ENCODE measurements at places on chromosomes 2 and 18. TPM values are rescaled to one million over a fixed set of nuclear protein-coding genes. Genes with fewer than 3 reads are reported as not detected.
A peak's percentile ranks its signal among the peaks of the same experiment; 100 is the strongest.

Gene FBXO15
- 9.7 TPM for total RNA-seq

GRCh38 chr2:231293163-231293562, 94.7 kb downstream of the ARMC9 start:
- H3K4me1 ChIP-seq, result no peaks in the 10 kb centered on the region
- H3K36me3 ChIP-seq, result no peaks in the 10 kb centered on the region

DNA sequence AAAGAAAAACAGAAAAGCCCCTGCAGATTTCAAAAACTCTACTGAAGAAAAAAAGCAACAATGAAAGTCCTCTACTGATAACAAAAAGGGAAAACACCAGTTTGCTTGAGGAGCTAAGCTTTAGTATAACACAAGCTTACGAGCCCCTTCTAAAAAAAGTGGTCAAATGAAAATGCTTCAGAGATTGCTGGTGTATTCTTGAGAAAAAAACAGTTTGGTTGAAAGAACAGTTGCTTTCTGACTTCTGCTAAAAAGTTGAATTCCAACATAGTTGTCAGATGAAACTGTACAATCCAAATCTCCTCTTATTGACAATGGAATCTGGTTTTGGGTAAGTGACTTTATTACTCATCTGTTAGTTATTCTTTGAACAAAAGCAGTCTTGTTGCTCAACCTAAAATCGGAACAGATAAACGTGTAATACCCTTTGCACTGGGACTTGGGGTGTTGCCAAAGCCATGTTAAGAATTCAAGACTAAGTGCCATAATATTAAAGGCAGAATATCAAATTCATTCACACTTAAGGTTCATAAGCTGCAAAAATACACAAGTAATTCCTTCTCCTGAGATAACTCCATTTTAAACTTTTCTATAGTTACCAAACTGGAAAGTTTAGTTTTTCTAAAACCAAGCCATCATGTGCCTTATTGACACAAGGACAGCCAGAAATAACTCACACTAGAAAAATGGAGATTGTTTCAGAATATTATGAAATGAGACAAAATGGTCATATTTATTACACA, 45.3 kb upstream of the SPAG16 start:
- no peaks in the 10 kb centered on the region for H3K27me3 ChIP-seq
- H3K36me3 ChIP-seq, result no peaks in the 10 kb centered on the region
- H3K4me3 ChIP-seq, result no peak overlapping the region
- no peak overlapping the region for H3K27ac ChIP-seq

DNA sequence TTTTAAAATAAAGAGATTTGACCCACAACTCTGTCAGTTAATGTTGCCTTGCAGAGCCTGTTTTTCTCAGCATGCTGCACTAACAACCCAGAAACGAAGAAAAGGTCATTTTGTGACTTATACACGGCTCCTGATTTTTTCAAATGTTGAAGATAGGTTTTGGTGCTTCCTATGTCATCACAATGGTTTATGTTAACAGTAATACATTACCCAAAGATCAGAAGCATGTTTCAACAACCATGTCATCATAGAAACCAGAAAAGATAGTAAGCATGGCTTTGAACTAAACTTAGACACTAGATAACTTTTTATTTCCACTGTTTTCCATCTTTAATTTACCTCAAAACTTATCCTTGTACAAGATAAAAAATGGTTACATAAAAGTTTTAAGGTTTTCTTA, 10.1 kb downstream of the BAZ2B start:
- peaks cover 25% of the 10 kb centered on the region for H3K4me1 ChIP-seq
- H3K4me3 ChIP-seq, result no peak overlapping the region
- DNase-seq, result no peak
- no peaks in the 10 kb centered on the region for H3K27me3 ChIP-seq
- peak overlapping the region; percentile 70 for H3K27ac ChIP-seq

Gene PKDCC
- 131 TPM for total RNA-seq

- peaks cover 5% of the 10 kb centered on the region for H3K4me1 ChIP-seq
- no peaks in the 10 kb centered on the region for H3K36me3 ChIP-seq
- H3K27me3 ChIP-seq, result no peaks in the 10 kb centered on the region
- DNase-seq, result no peak
- no peak overlapping the region for H3K27ac ChIP-seq
These were observed 3.1 kb upstream of the INPP5D start for GRCh38 chr2:233056961-233057605.

DNA sequence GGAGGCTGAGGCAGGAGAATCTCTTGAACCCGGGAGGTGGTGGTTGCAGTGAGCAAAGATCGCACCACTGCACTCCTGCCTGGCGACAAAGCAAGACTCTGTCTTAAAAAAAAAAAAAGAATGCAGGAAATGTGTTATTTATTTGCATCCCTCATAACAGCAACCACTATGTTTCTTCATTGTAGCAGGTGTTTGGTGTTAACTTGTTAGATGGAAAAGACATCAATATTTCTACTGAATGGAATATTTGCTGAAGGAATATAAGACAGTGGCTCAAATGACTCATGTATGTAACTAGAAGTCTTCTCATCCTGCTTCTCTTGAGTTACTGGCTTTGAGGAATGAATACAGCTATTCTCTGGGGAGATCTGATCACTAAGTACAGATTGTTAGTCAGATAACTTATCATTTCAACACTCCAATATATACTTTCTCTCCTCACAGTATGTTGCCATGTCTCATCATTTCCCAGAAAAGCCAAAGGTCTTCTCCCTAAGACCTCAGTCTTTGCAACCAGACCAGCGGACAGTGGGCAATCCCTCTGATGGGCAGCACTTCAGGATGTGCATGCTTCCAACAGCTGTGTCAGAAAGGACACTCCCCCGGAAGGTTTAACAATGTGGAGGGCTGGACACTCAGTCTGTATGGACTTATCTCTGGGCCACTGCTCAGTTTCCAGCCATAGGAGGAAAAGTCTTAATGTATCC, 104.4 kb upstream of the STK17B start:
- DNase-seq, result no peak
- H3K4me1 ChIP-seq, result peaks cover 4% of the 10 kb centered on the region
- H3K36me3 ChIP-seq, result peaks cover 1% of the 10 kb centered on the region
- H3K27me3 ChIP-seq, result no peaks in the 10 kb centered on the region

Gene PIK3C3
- 64.2 TPM for total RNA-seq

DNA sequence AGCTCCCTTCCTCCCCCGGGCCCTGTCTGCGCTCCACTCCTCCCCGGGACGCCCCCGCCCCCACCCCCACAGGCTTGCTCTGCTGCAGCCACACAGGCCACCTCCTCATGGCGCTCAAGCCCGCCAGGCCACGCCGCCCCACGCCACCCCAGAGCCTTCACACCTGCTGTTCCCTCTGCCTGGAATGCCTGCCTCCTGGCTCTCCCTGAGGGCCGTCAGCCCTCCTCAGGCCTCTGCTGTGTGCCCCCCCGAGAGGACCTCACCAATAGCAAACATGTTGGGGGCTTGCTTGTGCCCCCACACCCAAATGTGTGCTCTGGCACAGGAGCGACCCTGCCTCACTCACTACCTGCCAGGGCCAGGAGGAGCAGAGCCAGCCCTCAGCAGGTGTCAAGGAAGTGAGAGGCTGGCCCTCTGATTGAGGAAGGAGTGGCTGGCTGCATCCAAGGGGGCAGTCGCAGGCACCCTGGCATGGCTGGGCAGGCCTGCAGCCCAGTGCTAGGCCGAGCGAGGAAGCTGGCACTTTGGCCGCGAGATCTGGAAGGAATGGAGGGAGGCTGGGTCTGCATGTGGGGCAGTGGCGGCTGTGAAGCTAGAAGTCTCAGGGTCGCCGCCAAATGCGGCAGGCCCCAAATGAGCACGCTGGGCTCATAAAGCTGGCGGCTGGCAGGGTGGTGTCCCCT, 86.5 kb downstream of the INHBB start:
- H3K27ac ChIP-seq, result no peak overlapping the region
- H3K27me3 ChIP-seq, result no peaks in the 10 kb centered on the region
- no peaks in the 10 kb centered on the region for H3K4me1 ChIP-seq
- no peak for DNase-seq
- H3K4me3 ChIP-seq, result no peak overlapping the region

DNA sequence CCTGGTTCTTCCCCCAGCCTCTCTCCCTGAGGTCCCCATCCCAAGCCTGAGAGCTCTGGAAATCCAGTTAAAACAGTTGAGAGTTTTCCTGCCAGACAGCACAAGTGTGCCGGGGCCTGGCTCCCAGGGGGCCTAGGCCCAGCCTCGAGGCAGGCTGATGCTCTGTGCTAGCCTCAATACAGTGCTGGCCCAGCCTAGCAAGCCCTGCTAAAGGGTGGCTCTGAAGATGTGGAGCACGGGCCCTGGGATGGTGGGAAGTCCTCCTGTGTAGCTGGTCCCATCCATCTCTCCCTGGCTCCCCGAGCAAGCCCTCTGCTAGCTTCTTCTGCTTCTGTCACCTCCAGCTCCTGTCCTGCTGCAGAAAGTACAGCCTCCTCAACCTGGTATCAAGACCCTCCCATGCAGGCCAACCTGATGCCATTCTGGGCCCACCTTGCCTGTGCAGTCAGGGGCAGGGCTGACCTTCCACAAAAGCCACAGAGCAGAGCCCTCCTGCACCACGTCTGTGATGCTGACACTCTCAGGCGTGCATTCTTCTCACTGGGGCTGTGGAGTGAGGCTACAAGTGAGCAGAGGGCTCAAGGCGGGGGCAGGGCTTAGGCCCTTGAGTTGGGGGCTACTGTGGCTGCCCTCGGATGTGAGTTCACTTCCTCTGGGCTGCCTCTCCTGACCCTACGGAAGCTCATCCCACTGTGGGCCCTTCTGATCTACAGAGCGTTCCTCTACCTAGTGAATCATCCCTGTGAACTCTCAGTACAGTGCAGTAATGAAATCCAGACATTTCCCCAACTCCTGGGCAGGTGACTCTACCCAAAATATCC, 60.1 kb upstream of the LAPTM4A start:
- H3K27ac ChIP-seq, result no peak overlapping the region
- no peaks in the 10 kb centered on the region for H3K36me3 ChIP-seq
- H3K4me1 ChIP-seq, result peaks cover 6% of the 10 kb centered on the region
- H3K27me3 ChIP-seq, result no peaks in the 10 kb centered on the region

DNA sequence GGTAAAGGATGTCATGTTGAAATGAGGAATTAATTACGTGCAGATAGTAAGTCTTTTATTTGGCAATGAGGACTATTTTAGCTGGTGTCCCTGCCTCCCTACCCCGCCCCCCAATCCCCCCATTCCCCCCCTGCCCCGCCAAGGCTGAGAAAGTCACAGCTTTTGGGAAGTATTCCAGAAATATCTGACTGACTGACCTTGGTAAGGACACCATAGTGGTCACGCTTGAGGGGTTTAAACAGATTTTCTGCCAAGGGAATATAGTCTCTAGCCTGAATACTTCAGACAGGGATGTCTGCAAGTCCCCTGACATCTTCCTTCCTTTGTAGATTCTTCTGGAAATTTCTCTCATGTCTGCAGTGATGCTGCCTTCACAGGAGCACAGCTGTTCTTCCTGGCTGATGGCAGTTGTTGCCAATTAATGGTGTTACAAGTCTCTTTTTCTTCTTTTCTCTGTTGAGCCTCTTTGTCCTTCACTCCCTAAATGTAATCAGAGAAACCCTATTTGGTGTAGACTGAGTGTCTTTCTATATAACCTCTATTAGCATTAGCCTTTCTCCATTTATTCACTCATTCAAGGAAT, 53.7 kb upstream of the MGAT5 start:
- no peak overlapping the region for H3K27ac ChIP-seq
- no peaks in the 10 kb centered on the region for H3K27me3 ChIP-seq
- peaks cover 5% of the 10 kb centered on the region for H3K4me1 ChIP-seq
- no peak overlapping the region for H3K4me3 ChIP-seq

DNA sequence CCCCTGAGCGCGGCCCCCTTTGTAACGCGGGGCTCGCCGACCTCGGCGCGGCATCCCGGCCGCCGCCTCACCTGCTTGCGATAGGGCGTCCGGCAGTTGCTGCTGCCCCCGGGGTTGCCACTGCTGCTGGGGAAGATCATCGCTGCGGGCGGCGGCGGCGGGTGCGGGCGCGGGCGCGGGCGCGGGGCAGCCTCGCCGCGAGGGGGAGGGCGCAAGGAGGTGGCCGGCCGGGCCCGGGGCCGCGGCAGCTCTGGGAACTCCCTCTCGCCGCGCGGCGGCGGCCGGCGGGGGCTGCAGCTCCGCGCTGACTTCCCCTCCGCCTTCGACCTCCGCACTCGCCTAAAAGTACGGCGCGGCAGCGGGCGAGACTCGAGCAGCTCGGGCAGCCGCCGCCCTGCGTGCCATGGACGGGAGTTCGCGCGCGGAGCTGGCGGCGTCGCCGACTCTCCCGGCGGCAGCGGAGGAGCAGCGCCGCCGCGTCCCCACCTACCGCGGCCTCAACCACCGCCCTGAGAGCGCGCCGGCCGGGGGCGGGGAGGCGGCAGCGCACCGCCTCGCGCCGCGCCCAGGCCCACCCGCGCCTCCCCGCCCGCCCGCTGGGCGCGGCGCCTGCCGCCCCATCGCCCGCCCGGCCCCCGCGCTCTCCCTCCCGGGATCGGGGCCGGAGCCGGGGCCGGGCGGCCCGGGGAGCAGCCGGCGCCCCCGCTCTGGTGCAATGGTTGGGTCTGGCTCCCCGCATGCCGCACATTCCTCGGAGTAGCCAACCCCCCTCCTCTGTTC, 86.0 kb downstream of the RBMS1 start:
- peak overlapping the region; percentile 94 for H3K4me3 ChIP-seq
- peak; percentile 80 for DNase-seq

- H3K36me3 ChIP-seq, result no peaks in the 10 kb centered on the region
- no peaks in the 10 kb centered on the region for H3K27me3 ChIP-seq
- no peak overlapping the region for H3K27ac ChIP-seq
- no peak overlapping the region for H3K4me3 ChIP-seq
- DNase-seq, result no peak
- H3K4me1 ChIP-seq, result no peaks in the 10 kb centered on the region
These were observed 33.5 kb upstream of the CD226 start for GRCh38 chr18:69980982-69981804.

DNA sequence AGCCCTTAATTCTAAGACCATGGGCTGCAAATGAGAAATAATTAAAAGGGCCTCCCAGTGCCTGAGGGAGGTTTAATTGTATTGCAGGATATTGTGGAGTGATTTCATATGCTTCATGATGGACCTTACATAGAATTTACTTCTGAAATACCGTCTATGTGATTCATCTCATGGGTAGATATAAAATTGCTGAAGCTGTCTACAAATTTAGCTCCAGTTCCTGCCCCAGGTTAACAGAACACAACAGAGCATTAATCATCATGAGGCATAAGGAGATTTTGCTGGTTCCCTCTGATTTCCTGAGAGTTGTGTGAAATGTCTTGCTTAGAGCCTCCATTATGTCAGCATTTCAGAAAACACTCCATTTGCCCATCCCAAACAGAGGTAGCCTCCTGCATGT, 770 bp downstream of the UPP2 start:
- no peak for DNase-seq
- H3K4me1 ChIP-seq, result no peaks in the 10 kb centered on the region
- no peak overlapping the region for H3K4me3 ChIP-seq
- H3K27ac ChIP-seq, result no peak overlapping the region
- H3K36me3 ChIP-seq, result no peaks in the 10 kb centered on the region
- no peaks in the 10 kb centered on the region for H3K27me3 ChIP-seq

- no peak for DNase-seq
- H3K4me3 ChIP-seq, result no peak overlapping the region
- H3K27ac ChIP-seq, result no peak overlapping the region
- no peaks in the 10 kb centered on the region for H3K36me3 ChIP-seq
These were observed 87.7 kb upstream of the CXCR4 start for GRCh38 chr2:136205615-136206014.

GRCh38 chr2:113784823-113785744, 28.6 kb upstream of the SLC35F5 start:
- DNase-seq, result no peak
- H3K4me1 ChIP-seq, result no peaks in the 10 kb centered on the region
- H3K27ac ChIP-seq, result no peak overlapping the region
- H3K4me3 ChIP-seq, result no peak overlapping the region
- H3K27me3 ChIP-seq, result no peaks in the 10 kb centered on the region
- H3K36me3 ChIP-seq, result no peaks in the 10 kb centered on the region

GRCh38 chr2:69831354-69831905, 2.0 kb downstream of the GMCL1 start:
- no peaks in the 10 kb centered on the region for H3K27me3 ChIP-seq
- no peak for DNase-seq
- no peaks in the 10 kb centered on the region for H3K36me3 ChIP-seq
- no peak overlapping the region for H3K27ac ChIP-seq
- peaks cover 8% of the 10 kb centered on the region for H3K4me1 ChIP-seq
- H3K4me3 ChIP-seq, result no peak overlapping the region

Gene NOSTRIN
- total RNA-seq, result 29.2 TPM
